ENCODE measurements at places on chromosomes 3 and 15.
A peak's percentile ranks its signal among the peaks of the same experiment; 100 is the strongest.

DNA sequence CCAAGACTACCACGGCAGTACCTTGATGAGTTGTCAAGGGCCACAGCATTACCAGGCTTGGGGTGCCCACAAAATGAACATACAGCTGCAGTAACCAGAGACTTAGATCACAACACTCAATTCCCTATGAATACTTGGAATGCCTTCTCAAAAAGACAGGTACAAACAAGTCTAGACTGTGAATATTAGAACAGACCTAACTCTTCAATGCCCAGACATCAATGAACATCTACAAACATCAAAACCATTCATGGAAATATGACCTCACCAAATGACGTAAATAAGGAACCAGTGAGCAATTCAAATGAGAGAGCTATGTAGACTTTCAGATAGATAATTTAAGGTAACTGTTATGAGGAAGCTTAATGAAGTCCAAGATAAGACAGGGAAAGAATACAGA, 185.1 kb upstream of the POU1F1 start:
- no peak for DNase-seq

- DNase-seq: no peak
Observed at GRCh38 chr15:85380812-85381642, 624 bp downstream of the AKAP13 start.

DNA sequence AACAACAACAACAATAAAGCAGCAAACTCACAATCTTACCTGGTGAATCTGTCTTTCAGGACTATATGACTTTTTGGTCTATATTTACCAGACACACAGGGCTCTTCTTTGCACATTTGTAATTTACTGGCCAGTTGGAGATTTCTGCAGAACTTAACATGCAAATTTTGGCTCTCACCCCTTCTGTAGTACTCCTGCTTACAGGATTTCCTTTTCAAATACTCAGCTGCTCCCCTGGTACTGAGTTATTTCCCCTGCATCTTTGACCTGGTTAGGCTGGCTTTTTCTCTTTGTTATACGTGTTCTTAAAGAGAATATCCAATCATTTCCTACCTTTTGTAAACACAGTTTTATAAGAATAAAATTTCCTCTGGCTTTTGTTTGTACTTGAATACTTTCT, 228.0 kb downstream of the MBNL1 start:
- DNase-seq: no peak

DNA sequence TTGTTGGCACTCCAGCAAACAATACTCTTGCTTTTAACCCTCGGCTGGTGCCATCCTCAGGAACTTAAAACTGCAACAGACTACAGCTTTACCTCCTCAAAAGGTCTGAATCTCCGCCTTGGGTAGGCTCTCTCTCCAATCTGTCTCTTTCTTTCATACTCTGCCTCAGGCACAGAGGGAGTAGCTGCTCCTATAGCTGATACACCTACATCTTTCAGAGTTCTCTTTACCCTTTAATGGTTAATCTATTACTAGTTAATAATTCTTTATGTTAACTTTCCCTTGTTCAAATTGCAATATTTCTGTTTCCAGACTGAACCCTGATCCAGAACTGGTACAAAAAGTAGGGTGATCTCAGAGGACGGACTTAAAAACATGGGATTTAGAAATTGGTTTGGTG, 66.2 kb downstream of the MAP4 start:
- DNase-seq: no peak

GRCh38 chr15:43318990-43319771, 11.2 kb downstream of the LCMT2 start:
- DNase-seq: no peak

GRCh38 chr3:132079147-132079546, 44.3 kb upstream of the CPNE4 start:
- DNase-seq: no peak

- DNase-seq: peak; percentile 62
Observed at GRCh38 chr15:69117431-69117871, 43.0 kb upstream of the GLCE start.

- DNase-seq: no peak
Observed at GRCh38 chr15:48939648-48940047, 24.1 kb downstream of the SHC4 start.

Data from ecto neural progenitor cell (in vitro differentiated cells).